NCI-H1092 (cell line): ENCODE measurements at places on chromosomes 2 and 18.
A peak's percentile ranks its signal among the peaks of the same experiment; 100 is the strongest.

DNA sequence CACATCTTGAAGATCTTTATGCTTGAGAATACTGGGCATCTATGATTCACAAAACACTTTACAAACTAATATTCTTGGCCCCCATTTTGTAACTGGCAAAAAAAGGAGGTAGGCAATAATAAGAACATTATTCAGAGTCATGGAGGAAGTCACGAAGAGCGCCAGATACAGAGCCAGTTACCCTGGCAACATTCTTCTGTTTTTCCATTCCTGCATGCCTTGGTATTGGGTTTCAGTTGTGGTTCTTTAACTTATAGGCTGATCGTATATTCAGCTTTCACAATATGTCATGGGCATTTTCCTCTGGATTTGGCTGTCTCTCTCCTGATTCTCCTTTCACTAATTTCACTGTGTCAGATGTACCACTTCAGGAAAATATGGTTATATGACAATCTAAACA, 234.7 kb downstream of the HRH4 start:
- DNase-seq: no peak

GRCh38 chr2:217527590-217528202, 475.1 kb downstream of the TNS1 start:
- no peak for DNase-seq

DNA sequence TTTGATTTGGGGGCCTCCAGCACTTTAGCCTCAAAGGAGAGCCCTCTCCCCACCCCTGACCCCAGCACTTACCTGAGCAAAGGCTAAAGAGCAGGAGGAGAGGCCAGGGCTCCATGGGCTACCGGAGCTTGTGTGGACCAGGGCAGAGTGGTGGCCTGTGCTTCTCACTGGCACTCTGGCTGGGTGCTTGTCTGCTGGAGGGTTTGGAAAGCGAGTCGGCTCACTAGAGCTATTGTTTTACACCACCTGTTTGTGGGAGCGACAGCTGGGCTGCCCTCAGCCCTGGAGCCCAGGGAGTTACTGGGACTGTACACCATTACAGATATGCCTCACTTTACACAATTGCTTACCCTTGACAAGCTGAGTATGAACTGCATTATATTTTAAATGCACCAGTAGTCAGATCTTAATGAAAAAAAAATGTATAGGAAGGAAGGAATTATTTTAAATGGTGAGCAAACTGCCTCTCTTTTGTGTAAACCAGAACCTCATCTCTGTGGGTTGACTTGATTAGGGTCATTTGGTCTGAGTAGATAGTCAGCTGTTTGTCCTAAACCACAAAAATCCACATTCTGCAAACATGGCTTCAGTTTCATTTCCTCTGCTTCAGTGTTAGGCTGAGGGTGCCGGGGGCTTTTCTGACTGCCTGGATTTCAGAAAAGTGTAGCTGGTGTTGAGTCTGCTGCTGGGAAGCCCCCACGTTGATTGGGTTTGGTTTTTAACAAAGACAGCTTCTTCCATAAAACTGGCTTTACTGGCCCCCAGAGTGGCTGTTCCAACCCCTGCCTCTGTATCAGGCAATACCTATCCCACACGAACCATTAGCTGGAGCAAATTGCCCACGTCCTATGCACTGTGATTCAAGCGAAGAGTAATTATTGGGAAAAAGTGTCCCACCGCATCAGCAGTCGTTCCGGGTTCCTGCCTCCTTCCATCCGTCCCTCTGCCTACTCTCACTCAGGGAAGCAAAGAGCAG, at the start of gene CHRNA1:
Gene CHRNA1 (minus strand): TSS at position 193 of the 976 bp plus-strand sequence. CDS start 78 bp downstream, at position 115.
- peak; percentile 61 for DNase-seq

- DNase-seq: no peak
Observed at GRCh38 chr18:57397440-57398132, 37.6 kb upstream of the ONECUT2 start.
